ENCODE measurements at places on chromosomes 4 and X.

GRCh38 chr4:44978020-44978419 is 251.7 kb upstream of the GNPDA2 start:
- DNase-seq: no peak

GRCh38 chr4:175297965-175298565 is 379.9 kb downstream of the ADAM29 start:
- no peak for DNase-seq

- no peak for DNase-seq
Measured at GRCh38 chr4:147332091-147332490, 148.8 kb upstream of the EDNRA start.

DNA sequence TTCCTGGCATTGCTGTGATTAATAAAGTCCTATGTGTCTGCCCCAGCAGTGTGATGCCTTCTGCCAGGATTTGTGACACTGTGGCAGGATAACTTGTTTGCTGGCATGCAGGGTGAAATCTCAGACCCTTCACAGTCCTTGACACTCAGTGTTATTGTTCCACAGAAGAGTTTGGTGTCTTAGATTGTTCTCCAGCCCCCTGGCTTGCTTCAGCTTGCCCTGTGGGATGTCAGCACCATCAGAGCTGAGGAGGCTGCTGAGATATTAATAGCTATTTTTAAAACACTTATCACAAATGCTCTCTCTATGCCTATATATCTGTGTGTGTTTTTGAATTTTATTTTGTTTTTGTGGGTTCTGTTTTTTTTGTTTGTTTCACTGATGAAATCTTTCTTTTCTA is 136.9 kb downstream of the TSPAN5 start:
- no peak for DNase-seq

GRCh38 chr4:78186597-78187543 is 129.7 kb downstream of the FRAS1 start:
- no peak for DNase-seq

- DNase-seq: no peak
Measured at GRCh38 chr4:155667222-155667567, 547 bp downstream of the GUCY1A1 start.

DNA sequence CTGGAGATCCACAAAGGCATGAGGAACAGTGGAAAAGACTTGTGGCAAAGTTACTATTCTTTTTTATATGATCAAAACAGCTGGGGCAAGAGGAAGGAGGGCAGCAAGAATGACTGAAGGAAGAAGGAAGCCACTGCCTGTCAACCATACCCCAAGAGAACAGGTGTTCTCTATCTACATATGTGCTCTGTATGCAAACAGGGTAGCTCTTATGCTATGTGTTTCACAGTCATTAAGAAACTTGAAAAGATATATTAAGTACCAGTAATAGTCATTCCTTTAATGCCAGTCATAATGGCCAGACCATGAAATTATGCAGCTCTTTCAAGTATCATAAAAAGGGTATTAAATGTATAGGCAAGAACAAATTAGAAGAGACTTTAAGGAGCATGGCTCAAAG is 363.9 kb downstream of the KLHL13 start:
- no peak for DNase-seq

DNA sequence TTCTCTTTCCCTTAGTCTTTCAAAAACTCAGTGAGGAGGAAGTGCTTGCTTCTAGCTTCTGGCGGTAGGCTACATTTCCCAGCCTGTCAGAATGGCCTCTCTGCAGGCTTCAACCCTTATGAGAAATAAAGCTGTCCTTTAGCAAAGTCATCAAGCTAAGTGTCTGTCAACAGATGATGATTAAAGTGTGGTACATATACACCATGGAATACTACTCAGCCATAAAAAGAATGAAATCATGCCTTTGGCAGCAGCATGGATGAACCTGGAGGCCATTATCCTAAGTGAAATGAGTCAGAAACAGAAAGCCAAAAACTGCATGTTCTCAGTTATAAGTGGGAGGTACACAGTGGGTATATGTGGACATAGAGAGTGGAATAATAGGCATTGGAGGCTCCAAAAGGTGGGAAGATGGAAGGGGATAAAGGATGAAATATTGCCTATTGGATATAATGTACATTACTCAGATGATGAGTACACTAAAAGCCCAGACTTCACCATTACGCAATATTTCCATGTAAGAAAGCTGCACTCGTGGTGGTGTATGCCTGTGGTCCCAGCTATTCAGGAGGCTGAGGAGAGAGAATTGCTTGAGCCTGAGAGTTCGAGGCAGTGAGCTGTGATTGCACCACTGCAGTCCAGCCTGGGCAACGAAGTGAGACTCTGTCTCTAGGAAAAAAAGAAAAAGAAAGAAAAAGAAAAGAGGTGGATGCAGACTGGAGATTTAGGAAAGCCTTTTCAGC is 7.9 kb downstream of the TRIM2 start:
- no peak for DNase-seq

DNA sequence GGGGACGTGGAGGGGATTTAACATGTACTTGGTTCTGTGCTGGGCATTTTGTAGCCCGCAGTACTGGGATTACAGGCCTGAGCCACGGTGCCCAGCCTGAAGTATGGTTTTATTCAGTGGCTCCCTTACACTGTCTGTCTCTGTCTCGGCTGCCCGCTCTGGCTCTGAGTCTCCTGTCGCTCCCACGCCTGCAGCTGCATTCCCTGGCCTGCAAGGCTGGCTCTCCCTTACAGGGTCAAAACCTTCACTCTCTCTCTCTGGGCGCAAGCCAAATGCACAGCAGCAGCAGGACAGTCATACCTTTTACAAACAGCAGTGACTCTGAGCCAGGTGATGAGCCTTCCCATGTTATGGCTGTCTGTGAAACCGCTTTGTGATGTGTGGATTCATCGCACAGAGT is 72.1 kb downstream of the HTRA3 start:
- no peak for DNase-seq

DNA sequence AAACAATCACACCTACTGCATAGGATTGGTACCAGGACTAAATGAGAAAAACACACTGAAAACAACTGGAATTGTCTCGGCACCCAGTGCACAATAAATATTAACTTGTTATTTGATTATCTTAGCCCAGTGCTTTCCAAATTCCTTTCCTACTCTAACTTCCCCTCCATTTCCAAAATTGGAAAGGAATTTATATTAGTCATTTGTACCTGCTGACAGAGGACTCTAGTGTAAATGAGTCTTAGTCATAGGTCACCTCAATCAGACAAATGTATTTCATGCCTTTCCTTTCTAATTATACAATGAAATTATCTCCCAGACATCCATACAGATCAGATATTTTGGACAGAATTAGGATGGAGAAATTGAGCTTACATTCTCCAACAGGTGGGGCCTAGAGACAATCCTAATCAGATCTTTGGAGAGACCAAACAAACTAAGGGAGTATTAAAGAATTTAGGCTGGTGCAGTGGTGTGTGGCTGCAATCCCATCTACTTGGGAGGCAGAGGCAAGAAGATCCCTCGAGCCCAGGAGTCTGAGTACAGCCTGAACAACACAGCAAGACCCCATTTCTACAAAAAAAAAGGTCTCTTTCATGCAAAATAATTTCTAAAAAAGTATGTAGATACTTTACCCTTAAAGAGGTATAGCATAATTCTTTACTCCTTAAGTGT is 10.1 kb downstream of the SH3D19 start:
- DNase-seq: no peak

GRCh38 chr4:137124278-137124932 is 407.9 kb downstream of the PCDH18 start:
- DNase-seq: peak; percentile 60

- DNase-seq: no peak
Measured at GRCh38 chrX:139724626-139725025, 16.7 kb upstream of the MCF2 start.

- DNase-seq: no peak
Measured at GRCh38 chr4:181008164-181008563, 1235.0 kb upstream of the TENM3 start.

DNA sequence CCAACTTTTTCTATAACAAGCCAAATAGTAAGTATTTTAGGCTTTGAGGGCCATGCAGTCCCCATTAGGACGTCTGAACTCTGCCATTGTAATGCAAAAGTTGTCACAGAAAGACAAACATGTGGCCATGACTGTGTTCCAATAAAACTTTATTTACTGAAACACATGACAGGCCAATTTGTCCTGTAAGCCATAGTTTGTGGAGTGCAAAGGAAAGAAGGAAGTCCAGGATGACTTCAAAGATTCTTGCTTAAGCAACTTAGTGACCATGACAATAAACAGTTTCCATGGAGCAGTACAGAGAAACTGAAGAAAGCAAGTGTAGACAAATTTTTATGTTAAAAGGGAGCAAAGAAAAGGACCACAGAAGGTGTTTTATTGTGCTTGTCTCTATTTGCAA is 35.0 kb upstream of the MYOZ2 start:
- DNase-seq: no peak

DNA sequence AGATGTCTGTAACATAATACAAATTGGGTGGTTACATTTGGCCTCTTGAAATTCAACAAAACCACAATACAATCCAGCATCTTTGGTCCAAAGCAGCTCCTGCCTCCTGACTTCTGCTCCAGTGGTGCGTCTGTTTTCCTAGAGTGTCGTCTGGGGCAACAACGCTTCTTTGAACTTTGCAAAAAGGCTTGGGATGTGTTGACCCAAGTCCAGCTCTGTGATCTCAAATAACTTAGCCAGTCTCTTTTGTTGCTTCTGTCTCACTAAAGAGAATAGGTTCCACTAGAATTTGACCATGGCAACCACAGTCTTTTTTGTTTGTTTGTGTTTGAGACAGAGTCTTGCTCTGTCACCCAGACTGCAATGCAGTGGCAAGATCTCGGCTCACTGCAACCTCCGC is 324.0 kb downstream of the DHRSX start:
- DNase-seq: no peak

- DNase-seq: no peak
Measured at GRCh38 chr4:7399440-7400234, 35.1 kb downstream of the PSAPL1 start.

GRCh38 chr4:178632415-178632814 is 1190.2 kb upstream of the AGA start:
- DNase-seq: no peak

DNA sequence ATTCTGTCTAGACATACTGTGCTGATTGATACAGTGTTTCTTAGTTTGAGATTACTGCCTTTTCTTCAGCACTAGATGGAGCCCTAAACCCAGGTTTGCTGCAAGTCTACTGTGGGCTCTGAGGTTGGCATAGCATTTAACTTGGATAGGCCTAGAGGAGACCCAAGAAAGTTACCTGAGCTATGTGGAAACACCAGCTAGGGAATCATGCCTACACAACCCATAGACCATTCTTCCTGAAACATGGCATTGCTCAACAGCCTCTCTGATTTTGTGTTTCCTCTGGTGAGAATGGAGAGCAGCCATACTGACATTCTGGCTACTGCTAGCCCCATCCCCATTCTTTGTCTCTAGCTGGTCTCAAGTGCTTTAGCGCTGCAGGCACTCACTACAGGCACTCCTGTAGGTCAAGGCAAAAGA is 287.7 kb upstream of the PCDH18 start:
- peak; percentile 17 for DNase-seq

DNA sequence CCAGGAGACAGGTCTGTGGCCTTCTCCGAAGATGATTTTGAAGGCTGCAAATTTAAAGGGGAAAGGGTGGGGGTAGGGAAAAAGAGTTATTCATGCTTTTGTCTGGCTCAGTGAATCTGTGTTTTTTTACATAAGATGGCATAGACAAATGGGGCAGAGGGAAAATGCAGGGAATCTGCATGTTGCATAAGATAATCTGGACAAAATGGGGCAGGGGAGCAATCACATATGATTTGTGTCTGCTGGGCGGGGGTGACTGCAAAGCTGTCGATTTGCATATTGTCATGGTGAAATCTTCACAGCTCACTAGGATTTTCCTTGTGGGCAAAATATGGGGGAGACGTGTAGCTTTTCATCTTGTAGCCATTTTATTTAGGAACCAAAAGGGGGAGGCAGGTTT is 29.4 kb upstream of the GYG2 start:
- DNase-seq: no peak

- DNase-seq: no peak
Measured at GRCh38 chr4:13484749-13485221, 645 bp upstream of the RAB28 start.

GRCh38 chr4:176753049-176753448 is 39.7 kb downstream of the VEGFC start:
- DNase-seq: peak; percentile 83

GRCh38 chr4:169089004-169089403 is 78.9 kb upstream of the CBR4 start:
- DNase-seq: no peak

GRCh38 chr4:159416073-159416472 is 313.2 kb downstream of the RAPGEF2 start:
- no peak for DNase-seq

DNA sequence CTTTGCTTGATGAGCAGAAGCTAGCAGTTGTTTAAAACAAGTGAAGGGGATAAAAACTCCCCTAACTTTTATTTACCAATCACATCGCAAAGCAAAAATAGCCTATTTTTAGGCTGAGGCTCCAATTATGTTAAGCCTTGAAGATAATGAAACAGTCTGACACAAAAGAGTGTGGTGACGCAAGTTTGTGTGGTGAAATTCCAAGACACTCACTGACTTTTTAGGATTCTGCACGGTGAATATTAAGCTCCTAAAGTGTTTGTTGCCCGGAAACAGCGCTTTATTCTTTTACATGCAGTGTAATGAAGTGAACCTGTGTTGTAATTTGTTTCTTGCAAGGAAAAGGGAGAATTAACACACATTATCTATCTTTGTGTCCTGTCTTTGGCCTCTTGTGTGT is 74.8 kb downstream of the POLA1 start:
- no peak for DNase-seq

- DNase-seq: no peak
Measured at GRCh38 chr4:113773014-113773413, 11.5 kb upstream of the CAMK2D start.

DNA sequence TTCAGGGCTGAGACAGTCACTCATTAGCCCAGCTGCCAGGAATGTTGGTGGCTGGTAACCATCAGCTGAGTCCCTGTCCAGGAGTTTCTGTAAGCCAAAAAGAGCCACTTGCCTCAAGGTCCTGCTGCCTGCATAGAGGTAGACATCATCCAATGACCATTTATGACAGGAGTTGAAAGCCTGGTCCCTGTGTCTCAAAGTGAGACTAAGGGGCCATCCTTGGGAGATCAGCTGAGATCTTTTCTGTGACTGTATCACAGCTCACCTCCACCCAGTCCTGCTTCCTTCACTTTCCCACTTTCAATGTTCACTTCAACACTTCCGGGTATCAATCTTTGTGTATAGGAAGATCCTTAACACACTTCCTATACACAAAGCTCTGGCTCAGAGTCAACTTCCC is 28.4 kb upstream of the MAOA start:
- no peak for DNase-seq

DNA sequence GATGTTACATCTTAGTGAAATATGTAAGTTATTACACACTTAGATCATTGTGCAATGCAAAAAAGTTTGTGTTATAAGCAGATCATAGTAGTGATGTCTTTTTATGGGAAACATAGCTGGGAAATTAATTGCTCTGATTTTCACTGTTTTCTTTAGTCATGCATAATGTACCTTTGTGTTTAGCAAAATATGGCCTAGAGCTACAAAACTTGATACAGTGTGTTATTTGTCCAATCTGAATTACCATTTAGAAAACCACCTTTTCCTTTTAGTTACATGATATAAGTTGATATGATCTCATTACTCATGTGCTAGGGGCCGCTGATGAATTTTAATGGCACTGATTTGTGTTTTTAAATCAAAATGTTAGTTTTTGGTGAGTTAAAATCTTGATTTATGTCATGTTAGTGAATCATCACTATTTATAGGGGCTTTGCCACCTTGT is 2.0 kb downstream of the BMPR1B start:
- no peak for DNase-seq
